ENCODE measurements at places on chromosomes 13 and 19.
A peak's percentile ranks its signal among the peaks of the same experiment; 100 is the strongest.

DNA sequence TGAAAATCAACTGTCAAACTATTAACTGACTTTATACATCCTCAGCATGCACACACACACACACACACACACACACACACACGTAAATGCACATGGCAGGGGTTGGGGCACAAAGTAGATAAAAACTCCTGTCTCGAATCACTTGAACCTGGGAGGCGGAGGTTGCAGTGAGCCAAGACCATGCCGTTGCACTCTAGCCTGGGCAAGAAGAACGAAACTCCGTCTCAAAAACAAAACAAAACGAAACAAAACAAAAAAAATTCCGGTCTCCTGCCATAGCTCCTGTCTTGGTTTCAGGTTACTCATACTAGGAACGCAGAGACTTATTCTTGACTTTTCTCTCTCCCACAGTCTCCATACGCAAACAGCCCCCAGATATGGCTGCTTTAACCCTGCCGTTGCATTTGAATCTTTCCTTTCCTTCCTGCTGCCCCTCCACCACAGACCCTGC is 148.9 kb downstream of the SHISA2 start:
- DNase-seq = no peak

- no peak for DNase-seq
Observed at GRCh38 chr13:96511587-96511986, 421.7 kb downstream of the HS6ST3 start.

DNA sequence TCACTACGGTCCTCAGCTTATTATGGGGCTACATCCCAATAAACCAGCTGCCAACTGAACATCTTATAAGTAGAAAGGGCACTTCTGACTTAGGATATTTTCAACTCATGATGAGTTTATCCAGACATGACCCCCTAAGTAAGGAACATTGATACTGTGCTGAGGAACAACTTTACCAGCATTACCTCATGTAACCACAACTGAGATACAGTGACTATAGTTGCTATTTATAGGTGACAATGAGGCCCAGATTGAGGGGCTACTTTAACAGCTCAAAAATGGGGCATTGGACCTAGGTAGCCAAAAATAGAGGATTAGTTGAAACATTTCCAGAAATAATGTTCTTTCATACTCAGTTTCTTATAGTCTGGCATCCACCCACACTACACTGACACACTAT is 26.8 kb downstream of the SKA3 start:
- no peak for DNase-seq

- no peak for DNase-seq
Observed at GRCh38 chr13:75687150-75687763, 51.1 kb downstream of the LMO7 start.

DNA sequence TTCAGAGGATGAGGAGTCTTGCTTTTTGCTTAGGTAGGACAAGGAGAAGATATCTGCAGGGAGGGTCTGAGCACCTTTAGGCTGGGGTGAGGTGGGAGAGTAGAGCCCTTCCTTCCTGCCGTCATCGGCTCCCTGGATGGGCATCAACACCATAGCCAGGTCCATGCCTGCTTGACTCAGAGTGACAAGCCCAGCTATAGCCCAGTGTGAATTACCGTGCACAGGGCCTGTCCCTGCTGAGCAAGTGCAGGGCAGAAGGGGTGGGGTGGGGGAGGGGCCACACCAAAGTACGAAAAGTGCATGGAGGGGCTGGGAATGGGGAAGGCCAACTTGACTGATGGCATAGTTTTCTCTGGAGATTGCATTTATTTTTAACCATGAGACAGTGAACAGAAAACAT is 30.3 kb upstream of the RNF113B start:
- DNase-seq = no peak

DNA sequence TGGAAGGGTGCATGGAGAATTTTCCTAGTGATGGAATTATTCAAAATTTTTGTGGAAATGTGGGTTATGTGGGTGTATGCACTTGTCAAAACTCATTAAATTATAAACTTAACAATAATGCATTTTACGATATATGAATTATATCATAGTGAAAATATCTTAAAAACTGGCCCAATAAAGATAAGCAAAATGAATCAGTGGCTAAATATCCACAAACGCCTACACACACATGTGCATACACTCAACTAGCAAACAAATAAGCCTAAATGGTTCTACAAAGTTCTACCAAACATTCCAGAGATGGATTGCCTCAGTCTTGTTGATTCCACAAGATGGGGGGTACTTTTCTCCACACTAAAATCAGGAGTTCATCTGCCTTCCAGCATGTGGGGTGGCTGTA is 349.5 kb downstream of the TSHZ3 start:
- DNase-seq = no peak

- DNase-seq = no peak
Observed at GRCh38 chr19:456547-457110, 4.2 kb downstream of the SHC2 start.

GRCh38 chr13:67076378-67076777 is 153.8 kb downstream of the PCDH9 start:
- no peak for DNase-seq

DNA sequence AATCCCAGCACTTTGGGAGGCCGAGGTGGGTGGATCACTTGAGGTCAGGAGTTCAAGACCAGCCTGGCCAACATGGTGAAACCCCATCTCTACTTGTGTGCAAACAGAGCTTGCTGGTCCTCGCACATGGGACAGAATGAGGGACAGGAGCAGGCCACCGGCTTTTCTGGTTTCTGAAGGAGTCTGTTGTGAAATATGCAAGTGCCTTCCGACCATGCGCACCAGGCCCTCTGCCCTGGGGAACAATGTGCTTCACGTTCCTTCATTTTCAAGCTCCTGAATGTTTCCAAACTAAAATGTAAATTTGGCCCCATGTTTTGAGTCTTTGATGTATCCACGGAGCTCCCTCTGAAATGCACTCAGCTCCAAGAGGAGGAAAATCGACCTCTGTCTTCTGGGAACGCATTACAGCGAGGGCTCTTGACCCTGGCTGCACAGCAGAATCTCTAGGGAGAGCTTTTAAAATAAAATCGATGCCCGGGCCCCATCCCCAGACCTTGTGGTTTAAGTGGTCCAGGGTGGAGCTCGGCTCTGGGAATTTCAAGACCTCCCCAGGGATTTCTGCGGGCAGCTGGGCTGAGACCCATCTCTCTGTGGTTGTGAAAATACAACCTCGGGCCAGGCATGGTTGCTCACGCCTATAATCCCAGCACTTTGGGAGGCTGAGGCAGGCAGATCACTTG is 9.3 kb upstream of the ACP4 start:
- DNase-seq = no peak

GRCh38 chr13:47216176-47216822 is 319.4 kb upstream of the HTR2A start:
- no peak for DNase-seq

DNA sequence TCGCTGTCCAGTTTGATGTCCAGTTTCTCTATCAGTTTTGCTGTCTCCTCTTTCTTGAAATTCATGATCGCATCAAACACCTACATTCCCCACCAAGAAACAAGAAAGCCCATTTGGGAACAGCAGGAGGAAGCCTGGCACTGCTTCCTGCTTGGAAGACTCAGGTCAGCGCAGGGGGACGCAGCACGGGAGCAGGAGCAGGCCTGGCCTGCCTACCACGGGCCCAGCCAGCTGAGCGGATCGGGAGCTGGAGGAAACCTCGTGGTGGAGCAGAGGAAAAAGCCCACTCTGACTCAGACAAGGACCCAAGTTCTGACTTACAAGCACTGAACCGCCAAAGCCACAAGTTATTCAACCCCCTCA is 3.9 kb downstream of the EEF2 start:
- no peak for DNase-seq

DNA sequence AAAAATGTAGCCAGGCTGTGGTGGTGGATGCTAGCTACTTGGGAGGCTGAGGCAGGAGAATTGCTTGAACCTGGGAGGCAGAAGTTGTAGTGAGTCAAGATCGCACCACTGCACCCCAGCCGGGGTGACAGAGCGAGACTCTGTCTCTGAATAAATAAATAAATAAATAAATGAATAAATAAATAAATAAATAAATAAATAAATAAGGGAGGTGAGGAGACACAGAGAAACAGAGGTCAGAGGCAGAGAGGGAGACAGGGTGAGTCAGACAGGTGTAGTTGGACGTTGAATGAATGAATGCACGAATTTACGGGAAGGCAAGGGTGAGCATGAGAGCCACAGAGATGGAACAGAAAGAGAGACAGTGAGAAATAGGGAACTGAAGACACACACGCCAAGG is 3.1 kb downstream of the RAB4B start:
- DNase-seq = no peak

DNA sequence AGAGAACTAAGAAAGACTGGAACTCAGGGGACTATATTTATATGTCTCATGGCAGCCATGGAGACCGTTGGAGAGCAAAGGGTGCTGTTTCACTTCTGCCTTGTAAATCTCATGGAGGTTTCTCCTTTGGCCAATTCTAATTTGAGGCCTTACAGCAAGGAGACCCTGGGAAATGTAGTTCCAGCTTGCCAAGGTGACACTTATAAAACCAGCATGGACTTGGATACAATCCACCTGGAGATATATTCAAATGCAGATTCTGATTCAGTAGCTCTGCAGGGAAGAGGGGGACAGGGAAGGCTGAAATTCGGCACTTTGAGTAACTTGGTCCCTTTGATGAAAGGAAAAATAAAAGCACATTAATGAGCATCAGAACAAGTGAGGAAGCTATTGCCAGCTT is 90.0 kb downstream of the OXGR1 start:
- no peak for DNase-seq

DNA sequence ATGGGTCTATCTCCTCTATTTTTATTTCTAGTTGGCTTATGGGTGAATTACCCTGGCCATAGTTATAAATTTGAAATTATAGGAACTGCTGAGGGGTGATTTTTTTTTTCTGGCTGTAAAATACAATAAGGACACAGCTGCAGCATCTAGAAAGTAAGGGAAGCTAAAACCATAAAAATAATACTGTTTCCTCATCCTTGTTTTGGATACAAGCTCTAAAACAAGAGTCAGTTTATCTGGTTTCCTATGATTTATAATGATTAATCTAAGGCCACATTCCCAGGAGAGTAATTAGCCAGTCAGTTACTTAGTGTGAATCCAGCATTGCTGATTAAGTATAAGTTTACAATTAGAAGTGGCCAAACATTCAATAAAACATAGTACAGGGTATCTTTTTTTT is 219.1 kb upstream of the NBEA start:
- no peak for DNase-seq

- no peak for DNase-seq
Observed at GRCh38 chr13:99009987-99010551, 32.2 kb upstream of the DOCK9 start.

DNA sequence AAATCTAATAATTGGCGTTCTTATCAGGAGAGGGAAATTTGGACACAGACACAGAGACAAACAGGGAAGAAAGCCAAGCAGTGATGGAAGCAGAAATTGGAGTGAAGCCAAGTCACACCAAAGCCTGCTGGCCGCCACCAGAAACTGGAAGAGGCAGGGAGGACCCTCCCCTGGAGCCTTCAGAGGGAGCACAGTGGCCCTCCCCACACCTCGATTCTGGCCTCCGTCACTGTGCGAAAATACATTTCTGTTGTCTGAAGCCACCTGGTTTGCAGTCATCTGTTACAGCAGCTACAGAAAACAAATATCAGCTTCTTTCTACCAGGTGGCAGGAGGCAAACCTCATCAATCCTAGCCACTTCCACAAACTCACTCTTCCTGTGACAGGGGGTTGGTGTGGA is 8.3 kb upstream of the TLE6 start:
- DNase-seq = no peak

DNA sequence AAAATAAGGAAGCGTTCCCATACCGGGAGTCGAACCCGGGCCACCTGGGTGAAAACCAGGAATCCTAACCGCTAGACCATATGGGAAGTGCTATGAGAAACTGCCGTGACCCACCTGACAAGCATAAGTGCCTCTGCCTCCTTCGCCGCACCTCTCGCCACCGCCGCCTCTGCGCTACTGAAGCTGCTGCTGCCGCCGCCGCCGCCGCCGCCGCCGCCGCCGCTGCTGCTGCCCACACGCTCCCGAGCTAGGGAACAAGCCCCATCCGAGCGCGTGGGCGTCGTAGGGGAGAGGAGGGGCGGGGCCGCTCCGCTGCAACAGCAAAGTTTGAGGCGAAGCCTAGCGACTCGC is 610 bp upstream of the WBP4 start:
- DNase-seq = peak; percentile 93

- DNase-seq = peak; percentile 46
Observed at GRCh38 chr19:34145741-34146202, 26.5 kb upstream of the LSM14A start.

- no peak for DNase-seq
Observed at GRCh38 chr13:54536112-54536511, 1507.5 kb downstream of the OLFM4 start.

GRCh38 chr13:113354831-113355610 is 8.9 kb downstream of the GRTP1 start:
- DNase-seq = no peak

DNA sequence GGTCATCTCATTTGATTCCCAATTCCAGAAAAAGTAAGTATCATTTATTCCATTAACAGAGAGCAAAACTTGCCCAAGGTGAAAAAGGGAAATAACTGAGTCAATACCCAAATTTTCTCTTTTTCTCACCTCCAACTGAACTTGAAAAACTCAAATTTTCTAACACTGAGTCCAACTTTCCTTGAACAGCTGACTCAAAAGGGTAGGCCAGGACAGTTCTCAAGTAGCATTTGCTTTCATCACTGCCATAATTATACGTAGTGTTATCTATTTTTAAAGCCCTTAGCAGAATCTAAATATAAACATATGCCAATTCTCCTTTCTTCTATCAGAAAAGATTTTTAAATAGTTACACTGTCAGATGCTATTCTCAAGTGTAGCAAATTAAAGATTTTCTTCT is 3.5 kb downstream of the N4BP2L2 start:
- DNase-seq = no peak

DNA sequence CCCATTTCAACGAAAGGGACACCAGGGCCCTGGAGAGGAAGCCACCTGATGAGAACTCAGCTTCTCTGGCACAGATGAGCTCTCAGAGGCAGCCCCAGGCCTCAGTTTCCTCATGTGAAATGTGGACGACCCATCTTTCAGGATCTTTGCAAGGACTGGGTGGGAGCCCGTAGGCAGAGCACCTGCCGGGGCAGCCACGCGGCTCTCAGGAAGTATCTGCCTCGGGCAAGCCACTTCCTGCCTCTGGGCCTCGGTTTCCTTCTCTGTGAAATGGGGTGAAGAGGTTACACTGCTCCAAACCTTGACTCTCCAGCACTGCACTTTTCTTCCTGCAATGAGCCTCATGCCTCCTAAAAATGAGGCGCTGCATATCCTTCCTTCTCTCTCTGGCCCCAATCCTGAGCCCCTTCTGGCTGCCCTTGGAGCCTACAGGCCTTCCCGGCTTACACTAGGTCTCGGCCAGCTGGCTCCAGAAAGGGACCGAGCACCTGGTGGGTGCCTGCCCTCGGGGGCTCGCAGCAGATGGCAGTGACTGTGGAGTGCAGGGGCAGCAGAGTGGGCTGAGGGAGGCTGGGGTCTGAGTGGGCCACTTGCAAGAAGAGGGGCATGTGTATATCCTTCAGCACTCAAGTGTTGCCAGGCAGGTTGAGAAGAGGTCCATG is 3.5 kb downstream of the SSBP4 start:
- no peak for DNase-seq

GRCh38 chr13:111898956-111899713 is 167.8 kb upstream of the SOX1 start:
- DNase-seq = no peak

GRCh38 chr13:22594041-22594440 is 586.7 kb upstream of the SGCG start:
- DNase-seq = no peak

GRCh38 chr19:44987148-44987675 is 14.1 kb upstream of the RELB start:
- DNase-seq = no peak

All from activated naive CD4-positive, alpha-beta T cell treated with anti-CD3 and anti-CD28 coated beads, Interleukin-2, amount 50 U/mL, for 16 hours (primary cell).